Right lung (tissue), 10 donors: ENCODE measurements at places on chromosomes 2 and 18. TPM values are rescaled to one million over a fixed set of nuclear protein-coding genes. Genes with fewer than 3 reads are reported as not detected.

HK2 gene
- 4.3 TPM for polyA plus RNA-seq

DNA sequence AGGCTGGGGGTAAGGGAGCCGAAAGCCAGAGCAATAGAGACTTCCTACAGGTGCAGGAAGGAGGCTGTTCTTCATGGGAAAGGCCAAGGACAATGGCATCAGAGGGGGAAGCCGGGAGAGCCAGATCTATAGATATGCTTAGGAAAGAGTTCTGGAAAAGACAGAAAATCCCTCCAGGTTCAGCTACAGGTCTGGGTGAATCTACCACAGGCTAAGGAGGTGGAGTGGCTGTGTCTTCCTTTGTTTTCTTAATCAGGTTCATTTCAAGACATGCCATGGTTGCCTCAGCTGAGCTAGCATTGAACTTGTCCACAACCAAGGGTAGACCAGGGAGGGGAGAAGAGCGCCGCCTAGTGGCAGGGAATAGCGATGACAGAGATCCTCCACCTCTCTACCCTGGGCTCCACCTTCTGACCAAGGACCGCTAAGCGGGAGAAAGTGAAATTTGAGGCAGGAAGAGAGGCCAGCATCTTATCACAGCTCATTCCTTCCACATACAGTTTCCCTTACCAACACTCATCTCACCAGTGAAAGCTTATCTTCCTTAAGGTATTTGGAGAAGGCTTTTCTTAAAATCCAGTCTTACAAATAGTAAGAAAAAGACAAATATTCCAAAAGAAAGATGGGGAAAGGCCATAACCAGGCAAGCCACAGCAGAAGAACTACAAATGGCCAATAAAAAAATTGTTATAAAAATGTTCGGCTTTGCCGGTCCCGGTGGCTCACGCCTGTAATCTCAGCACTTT is 74.2 kb downstream of the VIT start:
- no peak for DNase-seq

- DNase-seq = peak; percentile 2
These were observed 39.0 kb upstream of the STRN start for GRCh38 chr2:37005118-37005868.

HOXD3 gene
- polyA plus RNA-seq = 0.49 TPM

SLC39A6 gene
- polyA plus RNA-seq = 62.2 TPM

GRCh38 chr18:23703057-23703986 is 14.1 kb downstream of the LAMA3 start:
- no peak for DNase-seq

DNA sequence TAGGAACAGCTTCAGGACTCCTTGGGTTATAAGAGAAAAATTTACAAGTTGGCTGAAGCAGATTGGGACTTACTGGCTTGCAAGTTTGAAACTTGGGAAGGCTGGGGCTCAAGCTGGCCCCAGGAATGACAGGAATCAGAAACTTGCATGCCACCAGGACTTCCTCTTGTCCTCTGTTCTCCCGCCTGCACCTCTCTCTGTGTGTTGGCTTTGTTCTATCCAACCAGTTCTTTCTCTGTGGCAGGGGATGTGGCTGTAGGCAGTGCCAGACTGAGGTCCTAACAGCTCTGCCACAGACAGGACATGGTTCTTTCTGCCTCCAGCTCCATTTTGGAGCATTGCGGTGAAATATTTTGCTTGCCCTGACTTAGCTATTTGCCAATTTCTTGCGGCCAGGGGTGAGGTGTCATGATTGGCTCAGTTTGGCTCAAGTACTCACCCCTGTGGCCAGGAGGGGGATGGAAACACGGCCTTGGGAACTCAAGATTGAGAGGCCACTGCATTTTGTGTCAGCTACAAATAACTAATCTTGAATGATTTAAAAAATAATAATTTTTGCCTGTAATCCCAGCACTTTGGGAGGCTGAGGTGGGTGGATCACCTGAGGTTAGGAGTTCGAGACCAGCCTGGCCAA is 48.9 kb downstream of the MEP1B start:
- no peak for DNase-seq

GRCh38 chr18:27164905-27165304 is 20.2 kb downstream of the CHST9 start:
- no peak for DNase-seq
